ENCODE measurements at places on chromosomes 16 and 17. TPM values are rescaled to one million over a fixed set of nuclear protein-coding genes. Genes with fewer than 3 reads are reported as not detected.
A peak's percentile ranks its signal among the peaks of the same experiment; 100 is the strongest.

Gene ESRP2
- 36.4 TPM for total RNA-seq

DNA sequence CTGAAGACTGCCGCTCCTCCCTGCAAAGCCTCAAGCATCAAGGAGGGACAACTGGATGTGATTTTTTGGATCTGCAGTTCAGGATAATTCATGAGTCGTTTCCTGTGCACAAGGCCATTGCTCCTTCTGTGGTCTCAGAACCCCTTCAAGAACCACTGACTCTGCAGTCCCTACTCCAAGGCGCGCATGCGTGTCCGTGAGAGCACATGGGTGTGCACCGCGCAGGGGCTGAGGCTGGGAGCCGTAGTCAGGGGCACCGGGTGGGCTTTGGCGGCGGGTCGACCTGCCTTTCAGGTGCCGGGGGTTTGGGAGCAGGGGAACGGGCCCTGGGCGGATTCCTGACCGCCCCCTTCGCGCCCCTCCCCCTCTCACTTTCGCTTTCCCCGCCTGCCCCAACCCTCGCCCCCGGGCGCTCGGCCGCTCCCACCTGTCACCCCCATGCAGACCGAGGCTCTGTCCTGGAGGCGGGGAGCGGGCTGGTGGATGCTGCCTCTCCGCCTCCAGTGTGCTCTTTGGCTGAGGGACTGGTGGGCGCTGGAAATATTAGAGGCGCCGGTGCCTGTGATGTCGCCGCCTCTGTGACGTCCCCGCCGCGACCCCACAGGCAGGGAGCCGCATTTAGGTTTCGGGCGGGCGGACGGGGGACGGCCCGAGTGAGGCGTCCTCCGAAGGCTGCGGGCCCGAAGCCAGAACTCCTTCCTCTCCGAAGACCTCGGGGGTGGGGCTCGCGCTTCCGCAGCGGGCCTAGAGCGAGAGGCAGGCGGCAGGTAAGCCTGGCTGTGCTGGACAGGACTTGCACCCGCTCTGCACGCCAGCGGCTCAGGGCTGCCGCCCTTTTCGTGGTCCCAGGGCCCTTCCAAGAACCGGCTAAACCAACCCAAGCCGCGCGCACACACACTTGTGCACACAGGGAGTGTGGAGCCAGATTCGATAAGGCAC, at the start of gene SPATA32:
SPATA32 (minus strand) TSS at position 518 of the 939 bp plus-strand sequence; CDS start at position 440, 78 bp downstream.
- DNase-seq, result no peak
- H3K27ac ChIP-seq, result no peak within 1 kb of the TSS
- peaks cover 16% of the 10 kb centered on the region for H3K36me3 ChIP-seq
- no peaks in the 10 kb centered on the region for H3K27me3 ChIP-seq

DNA sequence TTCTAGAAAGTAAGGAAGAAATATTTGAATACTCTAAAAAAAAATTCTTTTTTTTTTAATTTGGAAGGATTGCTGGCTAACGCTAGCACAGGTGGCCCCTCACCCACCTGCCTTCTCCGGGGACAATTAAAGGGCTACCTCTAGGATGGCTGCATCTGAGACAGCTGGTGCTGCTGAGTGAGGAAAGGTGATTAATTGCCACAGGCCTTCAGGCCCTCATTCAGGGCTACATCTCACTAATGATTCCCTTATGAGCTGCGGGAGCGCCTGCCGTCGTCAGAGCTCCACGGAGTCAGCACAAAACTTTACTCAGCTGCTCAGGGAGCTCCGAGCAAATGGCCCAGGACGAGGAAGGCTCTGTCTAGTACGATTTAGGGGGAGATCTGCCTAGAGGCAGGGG, 27.0 kb upstream of the AKTIP start:
- H3K27ac ChIP-seq, result no peak overlapping the region
- no peak overlapping the region for H3K4me3 ChIP-seq
- no peaks in the 10 kb centered on the region for H3K27me3 ChIP-seq
- no peaks in the 10 kb centered on the region for H3K4me1 ChIP-seq
- H3K36me3 ChIP-seq, result no peaks in the 10 kb centered on the region

Gene KRTAP9-4
- total RNA-seq, result not detected

DNA sequence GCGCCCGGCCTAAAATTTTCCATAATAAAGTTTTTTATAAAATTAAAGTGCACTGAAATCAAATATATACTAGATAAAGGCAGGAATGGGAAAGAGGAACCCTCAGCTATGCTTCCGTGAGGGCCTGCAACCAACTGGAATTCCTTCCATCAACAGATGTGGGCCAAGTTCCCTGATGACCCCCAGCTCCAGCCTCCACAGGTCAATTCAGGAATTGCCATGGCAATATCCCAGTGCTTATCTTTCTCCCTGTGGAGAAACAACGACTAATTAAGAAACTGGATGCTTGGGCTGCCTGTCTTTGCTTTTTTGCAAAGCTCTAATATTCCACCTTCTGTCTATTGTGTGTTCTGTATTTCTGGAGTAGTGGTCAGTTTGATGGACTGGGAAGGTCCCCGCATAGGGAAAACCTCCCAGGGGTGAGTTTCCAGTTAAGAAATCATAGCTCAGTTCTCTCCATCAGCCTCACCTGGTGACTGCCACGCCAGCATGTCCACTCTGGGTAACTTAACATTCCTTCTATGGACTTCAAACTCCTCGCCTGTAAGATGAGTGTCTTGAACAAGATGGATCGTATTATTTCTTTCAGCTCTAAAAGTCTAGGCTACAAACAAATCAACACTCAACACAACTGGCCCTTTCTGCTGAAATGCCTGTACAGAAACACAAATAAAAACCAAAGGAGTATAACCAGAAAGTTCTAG, 67.9 kb downstream of the CREBBP start:
- no peaks in the 10 kb centered on the region for H3K27me3 ChIP-seq
- H3K36me3 ChIP-seq, result no peaks in the 10 kb centered on the region
- no peaks in the 10 kb centered on the region for H3K4me1 ChIP-seq
- H3K27ac ChIP-seq, result no peak overlapping the region

DNA sequence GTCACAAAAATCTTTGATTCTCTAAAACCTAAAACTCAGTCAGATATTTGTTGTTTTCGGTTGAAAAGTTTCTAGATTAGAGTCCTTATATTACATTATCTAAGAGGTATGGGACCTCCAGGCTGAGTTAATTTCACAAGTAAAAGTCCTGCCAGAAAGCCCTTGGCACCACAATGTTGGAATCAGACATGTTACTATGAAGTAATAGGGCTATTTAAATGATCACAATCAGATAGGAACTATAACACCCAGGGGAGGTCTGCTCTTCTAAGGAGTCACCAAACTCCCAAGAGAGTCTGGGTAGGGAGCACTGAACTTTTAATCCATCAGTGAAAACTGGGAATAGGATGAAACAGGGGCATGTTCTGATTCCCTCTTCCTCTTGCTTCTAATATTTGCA, 54.2 kb downstream of the WIPI1 start:
- H3K4me3 ChIP-seq, result no peak overlapping the region
- peaks cover 18% of the 10 kb centered on the region for H3K4me1 ChIP-seq
- H3K36me3 ChIP-seq, result no peaks in the 10 kb centered on the region
- H3K27me3 ChIP-seq, result no peaks in the 10 kb centered on the region
- no peak for DNase-seq
- H3K27ac ChIP-seq, result no peak overlapping the region

GRCh38 chr17:2380226-2380922, 20.5 kb downstream of the MNT start:
- H3K4me3 ChIP-seq, result no peak overlapping the region
- H3K27ac ChIP-seq, result no peak overlapping the region
- no peaks in the 10 kb centered on the region for H3K36me3 ChIP-seq
- DNase-seq, result no peak
- no peaks in the 10 kb centered on the region for H3K4me1 ChIP-seq
- H3K27me3 ChIP-seq, result no peaks in the 10 kb centered on the region

DNA sequence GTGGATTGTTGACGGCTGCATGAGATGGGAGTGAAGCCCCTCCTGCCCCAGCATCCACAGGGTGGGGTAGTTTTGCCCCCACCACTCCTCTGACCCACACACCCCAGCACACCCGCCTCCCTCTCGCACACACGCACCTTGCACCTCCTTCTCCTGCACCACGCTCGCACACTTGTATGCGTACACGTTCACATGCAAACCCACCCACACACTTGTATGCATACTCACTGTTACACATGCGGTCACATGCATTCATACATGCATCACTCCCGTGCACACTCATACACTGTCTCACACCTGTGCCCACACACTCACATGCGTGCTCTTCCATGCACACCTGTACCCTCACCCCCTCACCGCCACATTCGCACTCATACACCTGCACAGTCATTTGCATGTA, 70.5 kb upstream of the CIBAR2 start:
- no peak for DNase-seq
- H3K36me3 ChIP-seq, result peaks cover 6% of the 10 kb centered on the region
- H3K27me3 ChIP-seq, result no peaks in the 10 kb centered on the region
- no peaks in the 10 kb centered on the region for H3K4me1 ChIP-seq
- no peak overlapping the region for H3K27ac ChIP-seq

DNA sequence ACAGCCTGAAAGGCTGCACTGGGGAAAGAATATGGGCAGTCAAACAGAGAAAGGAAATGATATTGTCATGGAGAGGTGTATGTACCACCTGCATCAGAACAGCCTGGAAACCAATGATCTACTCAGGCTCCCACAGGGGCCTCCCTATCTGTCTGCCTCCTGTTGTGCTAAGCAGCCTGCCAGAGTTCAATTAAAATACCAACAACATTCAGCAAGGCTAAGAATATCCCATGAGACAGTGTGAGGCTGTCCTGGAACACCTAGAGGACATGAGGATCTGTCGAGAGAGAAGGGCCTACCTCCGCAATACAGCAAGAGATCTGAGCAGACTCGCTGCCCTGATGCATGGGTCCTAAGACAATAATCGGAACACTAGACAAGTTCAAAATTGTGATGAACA, 8.4 kb downstream of the FXR2 start:
- H3K4me1 ChIP-seq, result no peaks in the 10 kb centered on the region
- H3K27me3 ChIP-seq, result no peaks in the 10 kb centered on the region
- no peak for DNase-seq
- H3K4me3 ChIP-seq, result no peak overlapping the region
- no peaks in the 10 kb centered on the region for H3K36me3 ChIP-seq

DNA sequence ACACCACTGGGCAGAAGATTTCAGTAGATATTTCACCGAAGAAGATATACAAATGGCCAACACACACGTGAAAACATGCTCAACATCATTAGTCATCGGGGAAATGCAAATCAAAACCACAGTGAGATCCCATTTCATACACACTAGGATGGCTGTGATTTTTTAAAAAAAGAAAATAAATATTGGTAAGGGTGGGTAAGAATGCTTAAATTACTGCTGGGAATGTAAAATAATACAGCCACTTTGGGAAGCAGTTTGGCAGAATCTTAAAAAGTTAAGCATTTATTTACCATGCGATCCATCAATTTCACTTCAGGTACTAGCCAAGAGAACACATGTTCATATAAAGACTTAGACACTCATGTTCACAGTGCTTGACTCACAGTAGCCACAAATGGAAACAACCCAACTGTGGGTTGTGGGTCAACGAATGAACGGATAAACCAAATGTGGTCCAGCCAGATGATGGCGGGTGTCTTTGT, 6.5 kb upstream of the C16orf74 start:
- H3K4me1 ChIP-seq, result peaks cover 20% of the 10 kb centered on the region
- H3K4me3 ChIP-seq, result no peak overlapping the region
- no peak for DNase-seq
- H3K27me3 ChIP-seq, result no peaks in the 10 kb centered on the region
- H3K27ac ChIP-seq, result no peak overlapping the region

DNA sequence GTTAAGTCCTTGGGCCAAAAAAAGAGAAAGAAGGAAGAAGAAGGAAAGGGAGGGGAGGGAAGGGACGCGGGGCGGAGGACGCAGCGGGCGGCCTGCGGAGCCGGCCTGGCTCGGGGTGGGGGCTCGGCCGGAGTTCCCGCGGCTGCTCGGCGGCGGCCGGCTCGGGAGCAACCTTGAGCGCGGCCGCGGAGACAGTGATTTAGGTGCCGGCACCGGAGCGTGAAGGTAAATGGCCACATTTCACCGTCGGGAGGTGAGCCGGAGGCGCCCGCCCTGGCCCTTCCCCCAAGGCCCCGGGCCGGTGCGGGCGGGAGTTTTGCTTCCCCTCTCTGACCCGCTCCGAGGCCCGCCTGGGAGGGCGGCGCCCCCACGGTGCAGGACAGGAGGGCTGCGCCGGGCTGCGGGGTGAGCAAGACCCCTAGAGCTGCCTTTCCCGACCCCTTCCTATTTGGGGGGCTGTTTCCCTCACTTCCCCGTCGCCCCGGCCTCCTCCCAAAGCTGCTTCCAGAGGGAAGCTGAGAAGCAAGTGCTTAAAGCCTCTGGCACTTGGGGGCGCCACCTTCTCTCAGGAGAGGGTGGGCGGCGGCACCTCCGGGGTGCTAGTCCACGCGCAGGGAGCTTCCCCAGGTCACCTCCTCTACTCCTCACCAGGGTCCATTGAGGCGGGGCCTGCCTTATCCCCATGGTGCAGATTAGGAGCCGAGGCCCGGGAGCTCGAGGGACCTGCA, 56.5 kb downstream of the MRM1 start:
- no peak for DNase-seq
- H3K4me3 ChIP-seq, result no peak overlapping the region
- H3K27me3 ChIP-seq, result no peaks in the 10 kb centered on the region
- H3K27ac ChIP-seq, result no peak overlapping the region
- no peaks in the 10 kb centered on the region for H3K36me3 ChIP-seq

GRCh38 chr17:78343187-78343542, 16.7 kb downstream of the SOCS3 start:
- DNase-seq, result peak; percentile 62
- H3K27ac ChIP-seq, result peak overlapping the region; percentile 92
- H3K27me3 ChIP-seq, result no peaks in the 10 kb centered on the region
- H3K36me3 ChIP-seq, result no peaks in the 10 kb centered on the region
- peak overlapping the region; percentile 60 for H3K4me3 ChIP-seq

Gene RCVRN
- total RNA-seq, result not detected

DNA sequence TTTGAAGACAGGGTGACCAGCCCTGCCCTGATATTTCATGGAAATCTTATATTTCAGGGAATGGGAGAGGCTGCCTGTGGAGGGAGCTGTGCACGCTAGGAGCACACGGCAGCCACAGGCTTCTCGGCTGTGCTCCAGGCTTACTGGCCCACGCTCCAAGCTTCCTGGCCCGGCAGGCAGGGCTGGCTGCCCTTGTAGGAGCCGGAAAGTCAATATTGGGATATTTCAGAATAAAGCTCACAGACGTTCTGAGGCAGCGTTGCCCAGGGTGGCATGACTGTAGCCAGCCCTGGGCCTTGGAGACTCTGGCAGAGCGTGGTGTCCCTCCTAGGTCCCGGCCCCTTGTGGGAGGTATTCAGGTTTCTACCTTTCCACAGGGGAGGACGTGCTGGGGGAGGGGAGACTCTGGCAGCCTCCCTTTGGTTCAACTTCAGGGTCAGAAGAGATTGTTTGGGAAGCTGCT, 95.6 kb downstream of the NPIPB11 start:
- no peak overlapping the region for H3K4me3 ChIP-seq
- H3K4me1 ChIP-seq, result peaks cover 3% of the 10 kb centered on the region
- H3K36me3 ChIP-seq, result no peaks in the 10 kb centered on the region
- no peak overlapping the region for H3K27ac ChIP-seq
- H3K27me3 ChIP-seq, result no peaks in the 10 kb centered on the region
- no peak for DNase-seq

Gene CXCL16
- 52.4 TPM for total RNA-seq
